ENCODE measurements at places on chromosomes 12 and 14. TPM values are rescaled to one million over a fixed set of nuclear protein-coding genes. Genes with fewer than 3 reads are reported as not detected.
A peak's percentile ranks its signal among the peaks of the same experiment; 100 is the strongest.

DNA sequence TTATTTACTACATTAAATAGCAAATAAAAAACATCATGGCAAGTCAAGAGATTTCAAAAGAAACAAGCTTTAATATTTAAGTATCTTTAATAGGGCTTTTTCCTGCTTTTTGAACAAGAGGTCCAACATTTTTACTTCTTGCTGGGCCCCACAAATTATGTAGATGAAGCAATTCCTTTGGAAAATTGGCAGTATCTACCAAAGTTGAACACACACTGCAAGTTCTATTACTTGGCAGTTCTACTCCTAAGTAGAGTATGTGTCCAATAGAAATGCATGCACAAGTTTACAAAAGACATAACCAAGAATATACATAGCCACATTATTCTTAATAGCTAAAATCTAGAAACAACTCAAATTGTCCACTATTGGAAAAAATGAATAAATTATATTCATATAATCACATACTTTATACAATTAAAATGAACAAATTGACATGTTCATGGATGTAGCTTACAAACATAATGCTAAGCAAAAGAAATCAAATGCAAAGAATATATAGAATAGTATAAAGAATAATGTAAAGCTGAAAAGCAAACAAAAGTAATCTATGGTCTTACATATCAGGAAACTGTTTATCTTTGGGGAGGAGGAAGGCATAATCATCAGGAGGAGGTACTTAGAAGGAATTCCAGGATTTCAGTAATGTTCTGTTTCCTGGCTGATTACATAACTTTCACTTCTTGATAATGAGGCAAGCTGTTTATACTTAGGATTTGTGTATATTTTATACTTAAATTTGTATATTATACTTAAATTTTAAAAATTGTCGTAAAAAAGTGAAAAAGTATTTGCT lies 6.5 kb upstream of the TMBIM4 start:
- H3K4me1 ChIP-seq, result peaks cover 4% of the 10 kb centered on the region
- no peak for DNase-seq
- H3K36me3 ChIP-seq, result no peaks in the 10 kb centered on the region
- no peak overlapping the region for H3K27ac ChIP-seq

DNA sequence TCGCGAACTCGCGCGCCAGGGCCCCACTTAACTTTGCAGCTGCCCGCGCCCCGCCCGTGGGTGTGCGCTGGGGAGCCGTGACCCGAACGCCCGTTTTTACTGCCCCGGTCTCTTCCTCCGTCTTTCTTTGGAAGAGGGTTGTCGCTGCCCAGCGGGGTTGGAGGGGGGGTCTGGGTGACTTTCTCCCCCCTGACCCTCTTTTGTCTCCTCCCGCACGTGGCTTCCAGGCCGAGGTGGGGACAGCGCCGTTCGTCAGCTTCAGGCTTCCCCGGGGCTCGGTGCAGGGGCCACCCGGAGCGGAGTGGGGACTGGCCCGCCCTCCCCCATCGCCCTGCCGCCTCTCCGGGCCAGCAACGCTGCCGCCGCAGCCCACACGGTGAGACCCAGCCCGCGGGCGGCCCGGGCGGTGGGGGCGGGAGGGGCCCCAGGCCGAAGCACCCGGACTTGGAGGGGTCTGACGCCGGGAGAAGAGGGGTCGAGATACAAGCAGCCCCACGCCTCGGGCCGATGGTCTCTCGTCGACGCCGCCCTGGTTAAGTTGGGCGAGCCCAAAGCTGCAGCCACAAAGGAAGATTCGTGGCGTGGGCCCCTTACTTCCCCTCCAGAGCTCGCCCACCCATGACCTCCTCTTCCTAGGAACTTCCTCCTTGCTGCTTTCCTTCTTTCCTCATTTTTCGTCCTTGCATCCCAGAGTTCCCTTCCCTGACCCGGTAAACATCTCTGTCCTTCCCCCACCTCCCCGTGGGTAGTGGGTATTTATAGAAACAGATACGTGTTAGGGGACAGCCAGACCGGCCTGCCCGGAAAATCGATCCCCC lies 1.2 kb downstream of the DYRK2 start:
- H3K27me3 ChIP-seq, result no peaks in the 10 kb centered on the region
- H3K27ac ChIP-seq, result peak overlapping the region; percentile 98
- peak overlapping the region; percentile 97 for H3K4me3 ChIP-seq
- DNase-seq, result peak; percentile 43
- peaks cover 29% of the 10 kb centered on the region for H3K4me1 ChIP-seq

GRCh38 chr14:77714926-77715325 lies 7.0 kb downstream of the SLIRP start:
- no peak overlapping the region for H3K27ac ChIP-seq
- peaks cover 29% of the 10 kb centered on the region for H3K4me1 ChIP-seq
- no peaks in the 10 kb centered on the region for H3K27me3 ChIP-seq
- H3K36me3 ChIP-seq, result peaks cover 69% of the 10 kb centered on the region
- H3K4me3 ChIP-seq, result no peak overlapping the region
- DNase-seq, result no peak

GRCh38 chr14:81727218-81727617 lies 193.6 kb upstream of the SEL1L start:
- no peaks in the 10 kb centered on the region for H3K27me3 ChIP-seq
- H3K27ac ChIP-seq, result no peak overlapping the region
- no peak overlapping the region for H3K4me3 ChIP-seq
- no peaks in the 10 kb centered on the region for H3K36me3 ChIP-seq

DNA sequence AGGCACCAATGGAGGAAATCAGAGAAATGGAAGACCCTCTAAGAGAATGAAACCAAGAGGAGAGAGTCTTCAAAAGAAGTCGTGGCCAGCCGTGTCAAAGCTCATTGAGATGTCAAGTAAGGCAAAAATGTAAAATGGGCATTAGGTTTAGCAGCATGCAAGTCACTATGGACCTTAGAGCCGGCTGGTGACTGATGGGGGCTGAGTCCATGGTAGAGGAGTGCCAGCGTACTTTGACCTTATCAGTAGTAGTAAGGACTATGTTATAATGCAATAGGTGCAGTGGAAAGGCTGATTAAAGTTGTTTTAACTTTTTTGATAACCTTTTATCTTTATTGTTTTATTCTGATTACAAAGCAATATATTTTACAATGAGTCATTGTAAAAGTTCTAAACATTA lies 66.5 kb downstream of the ANO6 start:
- H3K36me3 ChIP-seq, result no peaks in the 10 kb centered on the region
- no peak overlapping the region for H3K27ac ChIP-seq
- no peaks in the 10 kb centered on the region for H3K27me3 ChIP-seq
- peaks cover 32% of the 10 kb centered on the region for H3K4me1 ChIP-seq
- no peak overlapping the region for H3K4me3 ChIP-seq
- DNase-seq, result no peak

DNA sequence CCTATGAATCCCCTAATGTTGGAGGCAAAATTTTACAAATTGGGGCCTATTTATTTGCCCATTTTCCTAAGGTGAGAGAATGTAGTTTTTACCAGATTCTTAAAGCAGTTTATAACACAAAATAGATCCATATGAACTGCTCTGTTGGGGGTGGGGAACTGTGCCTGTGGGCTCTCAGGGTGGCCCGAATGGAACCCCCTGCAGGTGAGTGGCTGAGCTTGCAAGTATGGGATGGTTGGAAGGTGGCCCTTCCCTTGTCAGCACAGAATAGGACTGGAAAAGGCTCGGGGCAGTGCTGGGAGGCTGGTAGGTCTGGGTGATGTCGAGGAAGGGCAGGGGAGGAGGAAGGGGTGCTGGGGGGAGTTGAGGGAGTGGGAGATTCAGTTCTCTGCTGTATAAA lies 4.9 kb downstream of the VSX2 start:
- DNase-seq, result no peak
- H3K36me3 ChIP-seq, result no peaks in the 10 kb centered on the region
- H3K4me1 ChIP-seq, result peaks cover 32% of the 10 kb centered on the region
- H3K27ac ChIP-seq, result no peak overlapping the region
- peaks cover 77% of the 10 kb centered on the region for H3K27me3 ChIP-seq

- peak; percentile 77 for DNase-seq
- no peaks in the 10 kb centered on the region for H3K36me3 ChIP-seq
- H3K27ac ChIP-seq, result no peak overlapping the region
- H3K27me3 ChIP-seq, result peaks cover 61% of the 10 kb centered on the region
Observed at GRCh38 chr12:49089821-49090773, 4.5 kb downstream of the DHH start.

DNA sequence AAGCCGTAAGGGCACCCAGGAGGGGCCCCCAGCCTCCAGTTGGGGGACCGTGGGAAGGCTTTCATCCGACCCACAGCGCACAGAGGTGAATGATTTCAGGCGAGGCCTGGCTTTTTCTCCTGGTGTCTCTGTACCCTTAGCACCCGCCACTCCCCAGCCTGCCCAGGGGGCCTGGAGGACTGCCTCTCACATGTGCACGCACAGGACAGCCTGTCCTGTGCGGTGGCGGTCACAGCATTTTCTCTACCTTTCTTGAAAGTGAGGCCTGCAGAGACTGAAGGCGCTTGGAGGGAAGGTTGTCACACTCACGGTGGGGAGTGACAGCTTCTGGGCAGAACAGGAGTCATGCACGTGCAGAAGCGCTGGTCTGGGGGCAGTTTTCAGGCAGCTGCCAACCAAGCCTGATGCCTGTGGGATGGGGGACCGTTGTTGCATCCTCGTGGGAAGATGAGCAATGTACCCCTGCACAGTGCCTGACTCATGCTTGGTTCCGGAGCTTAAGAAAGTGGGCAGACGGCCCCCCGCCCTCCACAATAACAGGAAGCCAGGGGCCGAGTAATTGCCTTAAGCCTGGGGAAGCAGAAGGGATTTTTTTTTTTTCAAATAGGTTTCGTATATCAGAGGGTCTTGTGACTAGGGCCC lies 148.1 kb downstream of the TSPAN9 start:
- DNase-seq, result no peak
- no peak overlapping the region for H3K4me3 ChIP-seq
- no peaks in the 10 kb centered on the region for H3K36me3 ChIP-seq
- H3K4me1 ChIP-seq, result no peaks in the 10 kb centered on the region
- H3K27ac ChIP-seq, result no peak overlapping the region

GRCh38 chr12:115813256-115813655 lies 464.2 kb downstream of the MED13L start:
- no peaks in the 10 kb centered on the region for H3K27me3 ChIP-seq
- H3K4me3 ChIP-seq, result no peak overlapping the region
- H3K27ac ChIP-seq, result no peak overlapping the region
- no peaks in the 10 kb centered on the region for H3K4me1 ChIP-seq
- DNase-seq, result no peak
- H3K36me3 ChIP-seq, result no peaks in the 10 kb centered on the region

DNA sequence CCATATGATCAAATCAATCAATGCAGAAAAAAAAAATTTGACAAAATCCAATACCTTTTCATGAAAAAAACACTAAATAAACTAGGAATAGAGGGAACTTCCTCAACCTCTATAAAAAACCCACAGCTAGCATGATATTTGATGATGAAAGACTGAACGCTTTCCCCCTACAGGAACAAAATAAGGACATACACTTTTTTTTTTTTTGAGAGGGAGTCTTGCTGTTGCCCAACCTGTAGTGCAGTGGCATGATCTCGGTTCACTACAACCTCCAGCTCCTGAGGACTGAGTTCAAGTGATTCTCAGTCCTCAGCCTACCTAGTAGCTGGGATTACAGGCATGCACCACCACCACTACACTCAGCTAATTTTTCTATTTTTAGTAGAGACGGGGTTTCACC lies 17.9 kb upstream of the CAMKK2 start:
- DNase-seq, result no peak
- H3K36me3 ChIP-seq, result peaks cover 75% of the 10 kb centered on the region
- H3K27me3 ChIP-seq, result no peaks in the 10 kb centered on the region
- H3K27ac ChIP-seq, result no peak overlapping the region
- no peak overlapping the region for H3K4me3 ChIP-seq

DNA sequence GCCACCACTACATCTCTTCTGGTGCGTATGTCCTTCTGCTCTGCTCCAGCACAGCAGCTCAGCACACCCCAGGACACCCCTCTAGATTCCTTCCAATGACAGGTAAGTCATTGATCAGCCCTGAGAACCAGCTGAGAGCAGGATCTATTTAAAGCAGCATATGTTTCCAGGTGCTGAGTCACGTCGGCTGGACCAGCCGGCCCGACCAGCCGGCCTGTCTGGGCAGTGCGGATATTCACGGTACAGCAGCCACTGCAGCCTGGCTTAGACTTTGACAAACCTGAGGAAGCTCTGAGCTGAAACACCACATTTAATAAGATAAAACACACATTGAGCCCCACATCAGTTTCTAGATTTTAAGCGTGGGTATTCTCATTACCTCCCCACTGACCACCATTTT lies 31.8 kb upstream of the RPH3A start:
- H3K4me3 ChIP-seq, result no peak overlapping the region
- no peak for DNase-seq
- no peaks in the 10 kb centered on the region for H3K36me3 ChIP-seq
- H3K27me3 ChIP-seq, result no peaks in the 10 kb centered on the region
- no peaks in the 10 kb centered on the region for H3K4me1 ChIP-seq
- no peak overlapping the region for H3K27ac ChIP-seq

GRCh38 chr12:104596134-104596799 lies 139.5 kb downstream of the CHST11 start:
- H3K27me3 ChIP-seq, result no peaks in the 10 kb centered on the region
- no peaks in the 10 kb centered on the region for H3K36me3 ChIP-seq
- H3K4me3 ChIP-seq, result no peak overlapping the region
- H3K4me1 ChIP-seq, result peaks cover 7% of the 10 kb centered on the region
- DNase-seq, result no peak

DNA sequence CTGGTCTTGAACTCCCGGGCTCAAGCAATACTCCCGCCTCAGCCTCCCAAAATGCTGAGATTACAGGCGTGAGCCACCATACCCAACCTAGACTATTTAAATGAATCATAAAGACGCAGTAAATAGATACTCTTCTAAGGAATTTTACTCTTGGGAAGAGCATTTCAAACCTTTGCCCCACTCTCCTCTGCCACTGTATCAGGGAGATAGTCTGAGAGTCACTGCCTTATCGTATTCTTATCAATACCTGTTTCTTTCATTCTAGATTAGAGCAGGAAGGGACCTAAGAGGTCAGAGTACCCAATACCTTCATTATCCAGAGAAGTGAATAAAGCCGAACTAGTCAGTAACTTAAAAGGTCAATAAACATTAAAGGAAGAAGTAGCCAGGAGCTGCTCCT lies 15.8 kb downstream of the GXYLT1 start:
- H3K4me3 ChIP-seq, result no peak overlapping the region
- no peak overlapping the region for H3K27ac ChIP-seq
- no peaks in the 10 kb centered on the region for H3K36me3 ChIP-seq
- H3K27me3 ChIP-seq, result no peaks in the 10 kb centered on the region
- H3K4me1 ChIP-seq, result peaks cover 4% of the 10 kb centered on the region

GRCh38 chr12:5456906-5457305 lies 25.0 kb downstream of the NTF3 start:
- H3K36me3 ChIP-seq, result no peaks in the 10 kb centered on the region
- no peaks in the 10 kb centered on the region for H3K27me3 ChIP-seq
- DNase-seq, result no peak

DNA sequence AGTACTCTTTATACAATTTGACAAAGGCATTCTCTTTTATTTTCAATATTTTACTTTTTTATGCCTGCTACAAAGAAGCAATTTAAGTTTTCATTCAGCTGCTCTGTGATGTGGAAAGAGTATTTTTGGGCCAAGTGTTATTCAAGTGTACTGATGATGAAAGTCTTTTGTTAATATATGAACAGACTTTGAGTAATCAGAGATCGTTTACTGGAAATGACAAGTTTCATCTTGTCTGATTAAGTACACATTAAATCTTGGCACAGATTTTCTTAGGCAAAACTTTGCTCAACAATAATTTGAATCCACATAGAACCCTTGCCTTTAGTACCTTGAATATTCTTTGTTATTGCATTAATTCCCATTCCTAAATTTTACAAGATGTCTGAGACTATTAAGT lies 13.3 kb upstream of the PZP start:
- no peaks in the 10 kb centered on the region for H3K36me3 ChIP-seq
- DNase-seq, result peak; percentile 20
- H3K4me1 ChIP-seq, result no peaks in the 10 kb centered on the region
- H3K27ac ChIP-seq, result no peak overlapping the region

The REC8 gene
- 14.5 TPM for total RNA-seq

The MMP19 gene
- total RNA-seq, result 14.1 TPM

The KRT78 gene
- total RNA-seq, result not detected

The CBX5 gene
- total RNA-seq, result 29.1 TPM

The RAN gene
- 148 TPM for total RNA-seq

The SETD1B gene
- total RNA-seq, result 21.9 TPM

The FOXA1 gene
- 103 TPM for total RNA-seq

The EIF2S3B gene
- total RNA-seq, result not detected
